Hematopoietic multipotent progenitor cell treated with erythropoietin and hydrocortisone succinate and interleukin-3 and kit ligand, for 6 days (in vitro differentiated cells): ENCODE measurements at places on chromosomes 12 and 14.
A peak's percentile ranks its signal among the peaks of the same experiment; 100 is the strongest.

GRCh38 chr12:108823804-108824203, 33.6 kb downstream of the SSH1 start:
- DNase-seq = peak; percentile 57

DNA sequence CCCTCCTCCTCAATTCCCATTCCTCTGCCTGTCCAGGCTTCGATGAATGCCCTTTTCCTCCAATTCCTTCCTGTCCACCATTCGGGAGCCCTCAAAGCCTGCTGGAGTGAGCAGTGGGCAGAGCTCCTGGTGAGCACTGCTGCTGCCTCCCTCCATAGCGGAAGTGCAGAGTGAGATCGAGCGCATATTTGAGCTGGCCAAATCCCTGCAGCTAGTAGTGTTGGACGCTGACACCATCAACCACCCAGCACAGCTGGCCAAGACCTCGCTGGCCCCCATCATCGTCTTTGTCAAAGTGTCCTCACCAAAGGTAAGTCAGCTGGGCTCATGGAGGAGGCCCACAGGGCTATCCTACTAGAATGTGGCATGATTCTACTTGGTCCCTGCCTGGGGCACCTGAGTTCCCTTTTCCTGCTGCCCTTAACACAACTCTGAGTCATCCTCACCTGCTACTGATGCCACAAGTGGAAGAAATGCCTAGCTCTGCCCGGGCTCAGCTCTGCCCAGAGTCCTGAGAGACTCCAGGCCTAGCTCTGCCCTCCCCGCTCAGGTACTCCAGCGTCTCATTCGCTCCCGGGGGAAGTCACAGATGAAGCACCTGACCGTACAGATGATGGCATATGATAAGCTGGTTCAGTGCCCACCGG, 8.0 kb downstream of the CACNB3 start:
- DNase-seq = no peak

GRCh38 chr14:52918486-52918885, 32.4 kb downstream of the FERMT2 start:
- DNase-seq = peak; percentile 60

DNA sequence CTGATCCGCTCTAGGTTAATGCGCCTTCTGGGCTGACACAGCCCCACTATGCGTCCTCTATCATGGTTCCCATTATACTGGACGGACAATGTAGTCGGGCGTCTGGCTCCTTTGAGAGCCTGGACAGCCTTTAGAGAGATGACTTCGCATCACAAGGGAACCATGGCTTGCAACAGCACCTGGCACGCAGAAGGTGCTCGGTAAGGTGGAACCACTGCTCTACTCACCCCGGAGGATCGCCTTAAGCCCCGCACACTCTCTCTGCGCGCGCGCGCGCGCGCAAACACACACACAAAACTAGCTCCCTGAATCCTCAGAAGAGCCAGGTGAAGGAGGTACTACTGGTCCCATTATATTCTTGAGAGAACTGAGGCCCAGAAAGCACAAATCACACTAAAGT, 7.1 kb downstream of the MAP3K12 start:
- DNase-seq = no peak

DNA sequence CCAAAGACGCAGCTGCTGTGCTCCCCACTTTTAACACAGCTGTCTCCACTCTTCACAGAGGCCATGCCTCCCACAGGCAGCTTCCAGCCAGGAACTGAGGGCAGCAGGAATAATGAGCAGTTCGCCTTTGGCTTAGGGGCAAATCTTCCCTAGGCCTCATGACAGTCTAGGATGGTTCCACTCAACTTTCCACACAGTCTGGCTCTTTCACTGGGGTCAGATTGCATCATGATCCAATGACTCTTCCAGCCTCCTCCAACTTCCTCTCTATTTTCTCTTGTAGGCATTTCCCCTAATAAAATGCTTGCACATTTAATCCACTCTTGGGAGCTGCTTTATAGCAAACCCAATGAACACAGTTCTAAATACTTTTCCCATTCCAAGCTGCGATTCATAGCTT, 271.6 kb upstream of the ATP2B1 start:
- no peak for DNase-seq

GRCh38 chr14:95151561-95151960, 5.8 kb downstream of the DICER1 start:
- DNase-seq = no peak

- DNase-seq = no peak
Observed at GRCh38 chr14:102424520-102424919, 61.8 kb downstream of the TECPR2 start.
